ENCODE measurements at places on chromosomes 1 and 21.

GRCh38 chr21:46515109-46515508 lies 56.4 kb downstream of the DIP2A start:
- no peak overlapping the region for H3K27ac ChIP-seq
- H3K27me3 ChIP-seq, result no peaks in the 10 kb centered on the region
- H3K4me1 ChIP-seq, result no peaks in the 10 kb centered on the region
- H3K36me3 ChIP-seq, result peaks cover 85% of the 10 kb centered on the region

DNA sequence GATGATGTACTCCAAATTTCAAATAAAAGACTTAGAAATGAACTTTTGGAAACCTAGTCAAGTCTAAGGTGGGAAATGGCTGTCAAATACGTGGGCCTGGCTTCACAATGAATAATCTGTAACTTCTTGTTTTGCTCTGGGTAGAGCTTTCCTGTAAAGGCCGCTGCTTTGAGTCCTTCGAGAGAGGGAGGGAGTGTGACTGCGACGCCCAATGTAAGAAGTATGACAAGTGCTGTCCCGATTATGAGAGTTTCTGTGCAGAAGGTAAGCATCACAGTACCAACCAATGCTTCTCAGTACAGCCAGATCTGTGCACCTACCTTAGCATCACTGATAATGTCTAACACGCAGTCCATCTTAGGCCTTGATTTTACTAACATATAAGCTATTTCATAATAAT lies 73.6 kb downstream of the TPR start:
- no peak overlapping the region for H3K27ac ChIP-seq
- peaks cover 1% of the 10 kb centered on the region for H3K4me1 ChIP-seq
- no peak overlapping the region for H3K4me3 ChIP-seq

DNA sequence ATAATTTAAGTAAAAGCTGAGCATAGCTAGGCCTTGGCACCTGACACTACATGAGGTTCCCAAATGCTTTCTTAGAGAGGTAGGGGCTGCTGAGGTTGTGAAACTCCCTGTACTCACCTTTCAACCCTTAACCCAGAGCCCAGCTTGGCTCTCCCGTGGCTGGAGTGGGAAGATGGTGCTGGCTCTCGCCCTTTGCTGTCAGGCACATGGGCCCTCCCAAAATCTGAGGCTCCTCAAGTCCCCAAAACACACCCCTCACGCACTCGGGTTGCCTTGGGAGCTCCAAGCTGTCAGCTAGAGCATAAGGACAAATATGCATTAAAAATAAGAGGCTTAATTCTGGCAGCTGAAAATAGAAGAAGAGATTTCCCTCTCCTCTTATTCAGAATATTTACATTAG lies 46.7 kb upstream of the PLPPR4 start:
- no peaks in the 10 kb centered on the region for H3K27me3 ChIP-seq
- H3K4me1 ChIP-seq, result no peaks in the 10 kb centered on the region
- H3K36me3 ChIP-seq, result no peaks in the 10 kb centered on the region
- H3K4me3 ChIP-seq, result no peak overlapping the region
- DNase-seq, result no peak

DNA sequence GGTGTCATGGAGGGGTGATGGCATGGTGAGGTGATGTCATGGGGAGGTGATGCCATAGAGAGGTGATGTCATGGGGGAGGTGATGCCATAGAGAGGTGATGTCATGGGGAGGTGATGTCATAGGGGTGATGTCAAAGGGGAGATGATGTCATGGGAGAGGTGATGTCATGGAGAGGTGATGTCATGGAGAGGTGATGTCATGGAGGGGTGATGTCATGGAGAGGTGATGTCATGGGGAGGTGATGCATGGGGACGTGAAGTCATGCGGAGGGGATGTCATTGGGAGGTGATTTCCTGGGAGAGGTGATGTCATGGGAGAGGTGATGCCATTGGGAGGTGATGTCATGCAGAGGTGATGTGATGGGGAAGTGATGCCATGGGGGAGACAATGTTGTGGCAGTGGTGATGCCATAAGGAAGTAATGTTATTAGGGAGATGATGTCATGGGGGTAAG lies 92.1 kb upstream of the C1orf174 start:
- H3K36me3 ChIP-seq, result no peaks in the 10 kb centered on the region
- H3K27ac ChIP-seq, result no peak overlapping the region
- H3K4me3 ChIP-seq, result no peak overlapping the region

- no peak for DNase-seq
- H3K4me3 ChIP-seq, result no peak overlapping the region
- H3K27ac ChIP-seq, result no peak overlapping the region
Measured at GRCh38 chr1:232282498-232282897, 347.4 kb downstream of the SIPA1L2 start.

DNA sequence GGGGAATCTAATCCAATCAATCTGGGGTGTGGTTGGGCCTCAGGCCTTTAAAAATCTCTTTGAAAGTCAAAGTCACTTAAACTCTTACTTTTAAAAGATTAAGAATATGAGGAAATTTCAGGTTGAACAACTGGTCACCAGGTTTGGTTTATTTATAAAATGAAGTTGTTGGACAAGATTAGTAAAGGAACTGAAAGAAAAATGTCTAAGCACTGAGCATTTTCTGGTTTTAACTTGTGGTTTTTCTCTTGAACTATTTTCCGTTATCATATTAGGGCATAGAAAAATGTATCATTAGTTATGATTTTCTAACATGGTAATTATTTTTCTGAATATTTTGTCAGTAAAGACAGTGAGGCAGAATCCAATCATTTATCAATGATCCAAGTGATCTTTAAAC lies 49.6 kb downstream of the RGS2 start:
- no peak for DNase-seq
- H3K4me3 ChIP-seq, result no peak overlapping the region
- H3K36me3 ChIP-seq, result no peaks in the 10 kb centered on the region
- no peaks in the 10 kb centered on the region for H3K27me3 ChIP-seq
- H3K27ac ChIP-seq, result no peak overlapping the region
- H3K4me1 ChIP-seq, result no peaks in the 10 kb centered on the region

- H3K27ac ChIP-seq, result no peak overlapping the region
- H3K36me3 ChIP-seq, result no peaks in the 10 kb centered on the region
- no peak overlapping the region for H3K4me3 ChIP-seq
- peak; percentile 9 for DNase-seq
- no peaks in the 10 kb centered on the region for H3K27me3 ChIP-seq
Measured at GRCh38 chr1:198088360-198089071, 68.3 kb upstream of the NEK7 start.

DNA sequence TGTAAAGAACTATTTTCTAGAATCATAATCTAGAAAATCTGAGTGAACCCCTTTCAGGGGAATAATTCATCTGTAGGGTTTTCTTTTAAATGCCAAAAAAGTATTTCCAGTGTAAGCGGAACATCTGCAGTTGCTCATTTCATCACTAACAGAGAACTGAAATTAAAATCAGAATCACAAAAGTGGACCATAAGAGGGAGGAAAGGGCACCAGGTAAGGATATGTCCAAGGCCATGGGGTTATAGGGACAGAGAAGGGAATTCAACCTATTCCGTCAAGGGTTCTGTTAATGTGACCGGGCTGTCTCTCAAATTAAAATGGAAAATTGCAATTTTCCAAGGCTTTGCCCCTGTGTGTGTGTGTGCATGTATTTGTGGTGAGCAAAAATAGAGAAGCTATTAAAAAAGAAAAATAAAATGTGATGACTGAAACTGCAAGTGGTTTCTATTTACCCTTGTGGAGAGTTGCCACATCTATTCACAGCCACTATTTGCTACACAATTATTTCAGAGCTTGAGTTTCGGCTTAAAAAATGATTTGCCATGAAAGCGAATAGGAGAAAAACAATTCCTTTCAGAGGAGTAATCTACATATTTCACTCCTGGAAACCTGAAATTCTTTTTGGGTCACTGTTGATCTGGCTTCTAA lies 53.1 kb downstream of the APP start:
- no peak overlapping the region for H3K27ac ChIP-seq
- no peak overlapping the region for H3K4me3 ChIP-seq
- no peak for DNase-seq

- no peaks in the 10 kb centered on the region for H3K27me3 ChIP-seq
- no peak overlapping the region for H3K4me3 ChIP-seq
- H3K36me3 ChIP-seq, result no peaks in the 10 kb centered on the region
- DNase-seq, result no peak
- H3K4me1 ChIP-seq, result no peaks in the 10 kb centered on the region
Measured at GRCh38 chr1:211335522-211336157, 9.0 kb downstream of the TRAF5 start.

GRCh38 chr1:185059950-185060571 lies 14.7 kb downstream of the RNF2 start:
- DNase-seq, result no peak
- H3K36me3 ChIP-seq, result peaks cover 3% of the 10 kb centered on the region
- H3K27me3 ChIP-seq, result no peaks in the 10 kb centered on the region
- H3K27ac ChIP-seq, result no peak overlapping the region
- H3K4me3 ChIP-seq, result no peak overlapping the region

DNA sequence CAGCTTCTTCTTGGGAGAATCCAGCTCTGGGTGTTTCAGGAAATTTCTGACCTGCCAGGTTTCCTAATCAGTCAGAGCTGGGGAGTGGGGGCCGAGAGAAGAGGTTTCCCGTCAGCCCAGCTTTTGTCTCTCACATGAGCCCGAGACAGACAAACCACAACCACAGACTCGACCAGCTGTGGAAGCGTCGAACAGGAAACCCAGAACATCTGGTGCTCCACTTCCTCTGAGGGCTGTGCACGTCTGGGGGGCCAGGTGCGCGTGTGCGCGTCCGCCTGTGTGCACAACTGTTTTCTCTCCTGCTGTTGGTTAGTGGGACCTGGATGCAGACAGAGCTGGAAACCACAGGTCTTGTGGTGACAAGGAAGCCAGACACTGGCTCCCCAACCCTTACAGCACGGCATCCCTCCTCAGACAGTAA lies 113.0 kb upstream of the SLC25A33 start:
- no peaks in the 10 kb centered on the region for H3K27me3 ChIP-seq
- no peak for DNase-seq
- H3K4me3 ChIP-seq, result no peak overlapping the region
- H3K27ac ChIP-seq, result no peak overlapping the region
- no peaks in the 10 kb centered on the region for H3K4me1 ChIP-seq

DNA sequence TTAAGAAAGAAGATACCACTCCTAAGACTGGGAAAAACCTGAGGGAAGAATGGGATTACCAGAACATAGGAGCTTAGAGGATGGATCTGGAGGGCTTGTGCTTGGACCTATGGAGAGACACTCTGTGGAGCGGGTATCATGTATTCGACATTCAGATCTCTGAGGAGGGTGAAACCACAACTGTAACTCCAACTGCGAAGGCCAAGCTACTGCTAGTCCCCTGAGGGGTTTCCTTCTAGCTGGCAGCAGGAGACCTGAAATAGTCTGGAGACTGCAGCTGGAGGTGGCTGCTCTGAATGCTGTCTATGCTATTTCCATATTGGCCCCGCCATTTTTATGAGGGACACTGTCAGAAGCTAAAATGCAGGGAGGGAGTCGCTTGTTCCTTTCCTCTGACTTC lies 462.3 kb downstream of the PTPRC start:
- no peaks in the 10 kb centered on the region for H3K27me3 ChIP-seq
- no peak for DNase-seq
- H3K4me3 ChIP-seq, result no peak overlapping the region
- no peaks in the 10 kb centered on the region for H3K36me3 ChIP-seq
- no peaks in the 10 kb centered on the region for H3K4me1 ChIP-seq
- H3K27ac ChIP-seq, result no peak overlapping the region

GRCh38 chr1:5119366-5120234 lies 465.2 kb downstream of the AJAP1 start:
- H3K27ac ChIP-seq, result no peak overlapping the region
- no peak for DNase-seq
- H3K4me3 ChIP-seq, result no peak overlapping the region
- H3K36me3 ChIP-seq, result no peaks in the 10 kb centered on the region
- peaks cover 2% of the 10 kb centered on the region for H3K4me1 ChIP-seq

DNA sequence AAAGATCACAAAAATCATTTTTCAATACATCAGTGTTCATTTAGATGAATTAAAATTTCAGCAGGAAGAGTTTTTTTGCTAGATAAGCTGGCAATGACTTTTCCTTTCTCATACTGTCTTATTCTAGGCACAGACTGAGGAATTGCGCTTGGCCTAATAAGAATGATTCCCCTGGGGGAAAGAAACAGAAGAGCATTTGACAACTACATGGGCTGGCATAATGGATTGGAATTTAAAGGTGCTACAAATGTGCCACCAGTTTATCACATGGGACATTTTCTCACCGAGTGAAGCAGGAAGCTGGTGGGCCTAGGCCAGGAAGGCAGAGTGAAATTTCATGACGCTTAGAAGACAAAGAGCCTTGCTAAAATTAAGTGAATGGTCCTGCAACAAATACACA lies 39.3 kb downstream of the CDKN2C start:
- DNase-seq, result no peak
- H3K27me3 ChIP-seq, result no peaks in the 10 kb centered on the region
- no peak overlapping the region for H3K27ac ChIP-seq
- H3K4me3 ChIP-seq, result no peak overlapping the region

DNA sequence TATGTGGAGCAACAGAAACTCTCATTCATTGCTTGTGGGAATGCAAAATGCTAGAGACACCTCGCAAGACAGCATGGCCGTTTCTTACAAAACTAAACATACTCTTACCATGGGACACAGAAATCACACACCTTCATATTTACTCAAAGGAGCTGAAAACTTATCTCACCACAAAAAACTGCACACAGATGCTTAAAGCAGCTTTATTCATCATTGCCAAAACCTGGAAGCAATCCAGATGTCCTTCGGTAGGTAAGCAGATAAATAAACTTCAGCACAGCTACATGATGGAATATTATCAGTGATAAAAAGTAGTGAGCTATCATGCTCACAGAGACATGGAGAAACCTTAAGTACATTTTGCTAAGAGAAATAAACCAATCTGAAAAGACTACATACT lies 124.3 kb downstream of the RERE start:
- H3K36me3 ChIP-seq, result no peaks in the 10 kb centered on the region
- no peak overlapping the region for H3K4me3 ChIP-seq
- no peak for DNase-seq
- no peak overlapping the region for H3K27ac ChIP-seq
- no peaks in the 10 kb centered on the region for H3K27me3 ChIP-seq

GRCh38 chr1:150168960-150169601 lies 19.4 kb downstream of the PLEKHO1 start:
- no peak overlapping the region for H3K4me3 ChIP-seq
- no peaks in the 10 kb centered on the region for H3K27me3 ChIP-seq
- no peak for DNase-seq
- H3K27ac ChIP-seq, result no peak overlapping the region
- H3K4me1 ChIP-seq, result peaks cover 8% of the 10 kb centered on the region
- H3K36me3 ChIP-seq, result no peaks in the 10 kb centered on the region

GRCh38 chr1:71462247-71462646 lies 381.4 kb upstream of the ZRANB2 start:
- no peaks in the 10 kb centered on the region for H3K4me1 ChIP-seq
- no peak for DNase-seq
- H3K27ac ChIP-seq, result no peak overlapping the region
- H3K27me3 ChIP-seq, result no peaks in the 10 kb centered on the region
- H3K36me3 ChIP-seq, result no peaks in the 10 kb centered on the region
